ENCODE measurements at places on chromosomes 12 and 14.
A peak's percentile ranks its signal among the peaks of the same experiment; 100 is the strongest.

DNA sequence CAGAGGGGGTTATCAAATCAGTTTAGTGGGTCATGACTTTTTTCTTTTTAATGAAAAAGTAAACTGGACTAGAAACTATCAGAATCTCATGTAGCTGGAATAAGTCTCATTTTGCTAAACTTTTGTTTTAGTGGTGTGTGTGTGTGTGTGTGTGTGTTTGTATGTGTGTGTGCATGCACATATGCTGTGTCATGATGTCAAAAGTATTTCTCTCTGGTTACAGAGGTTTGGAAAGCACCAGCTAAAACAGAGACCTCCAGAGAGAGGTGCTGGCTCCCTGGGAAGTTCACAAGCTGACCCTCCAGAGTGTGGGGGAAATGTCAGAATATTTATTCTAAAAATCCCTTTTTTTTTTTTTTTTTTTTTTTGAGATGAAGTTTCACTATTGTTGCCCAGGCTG, 114.7 kb downstream of the LGMN start:
- DNase-seq = no peak

DNA sequence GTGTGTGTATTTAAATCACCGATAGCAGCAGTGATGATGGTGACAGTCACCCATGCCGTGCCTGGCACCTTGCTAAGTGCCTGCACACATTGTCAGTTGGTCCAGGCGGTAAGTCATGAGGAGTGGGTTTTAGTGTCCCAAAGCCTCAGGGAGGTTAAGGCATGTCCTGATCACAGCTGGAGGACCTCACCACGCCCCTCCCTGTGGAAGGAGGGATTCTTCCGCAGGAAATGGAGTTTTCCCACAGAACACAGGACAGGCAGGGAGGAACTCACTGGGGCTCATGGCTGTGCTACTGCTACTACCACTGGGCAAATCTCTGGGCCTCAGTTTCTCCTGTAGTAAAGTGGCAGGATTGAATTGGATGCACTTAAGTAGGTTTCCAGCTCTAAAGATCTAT, 142.3 kb downstream of the CACNA1C start:
- DNase-seq = no peak

DNA sequence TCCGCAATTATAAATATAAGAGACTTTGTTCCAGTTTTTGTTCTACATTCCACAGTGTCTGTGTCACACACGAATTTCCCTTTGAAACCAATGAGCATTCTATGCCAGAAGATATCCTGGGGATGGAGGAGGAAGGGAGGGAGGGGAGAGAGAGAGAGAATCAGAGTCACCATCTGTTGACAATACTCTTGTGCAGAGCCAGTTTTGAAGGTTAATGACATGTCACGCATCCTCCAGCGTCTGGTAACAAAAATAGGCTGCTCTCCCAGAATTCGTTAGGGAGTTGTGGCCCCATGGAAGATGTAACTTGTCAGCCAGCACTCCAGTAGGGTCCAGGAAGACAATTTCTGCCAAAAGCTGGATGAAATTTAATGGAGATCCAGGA, 213.5 kb upstream of the KRR1 start:
- DNase-seq = no peak

GRCh38 chr12:53287741-53288216, 7.6 kb upstream of the PFDN5 start:
- DNase-seq = peak; percentile 72

DNA sequence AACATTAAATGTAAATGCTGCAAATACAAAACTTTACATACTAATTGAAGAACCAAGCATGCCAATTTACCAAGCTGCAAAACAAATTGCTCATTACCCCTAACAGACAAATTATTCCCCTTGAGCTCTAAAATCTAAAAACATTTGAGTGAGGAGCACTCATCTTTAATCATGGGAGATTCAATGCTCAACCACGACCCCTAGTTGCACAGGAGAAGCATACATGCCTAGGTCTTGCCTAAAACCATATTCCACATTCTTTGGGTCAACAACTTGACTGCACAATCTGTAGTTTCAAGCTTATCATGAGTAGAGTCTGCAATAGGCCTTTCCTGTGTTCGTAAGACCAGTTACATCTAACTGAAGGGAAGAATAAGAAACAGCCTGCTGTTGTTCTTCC, 69.7 kb downstream of the MGAT4C start:
- DNase-seq = no peak

DNA sequence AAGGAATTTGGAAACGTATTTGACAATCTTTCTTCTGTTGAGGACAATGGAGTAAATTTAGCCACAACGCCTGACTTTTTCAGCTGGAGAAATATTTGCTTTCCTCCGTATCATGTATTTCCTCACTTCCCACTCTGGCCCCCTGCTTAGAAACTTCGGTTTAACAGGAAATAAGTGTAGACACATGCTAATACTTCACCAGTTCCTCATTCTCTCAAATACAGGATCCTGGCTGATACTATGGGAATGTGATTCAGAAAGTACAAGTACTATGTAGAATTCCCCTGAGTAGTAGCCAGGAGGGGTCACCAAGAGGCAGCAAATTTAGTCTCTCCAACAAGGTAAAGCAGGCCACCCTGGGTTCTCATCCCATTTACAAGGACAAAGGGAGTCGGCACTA, 58.0 kb downstream of the FAR2 start:
- no peak for DNase-seq

DNA sequence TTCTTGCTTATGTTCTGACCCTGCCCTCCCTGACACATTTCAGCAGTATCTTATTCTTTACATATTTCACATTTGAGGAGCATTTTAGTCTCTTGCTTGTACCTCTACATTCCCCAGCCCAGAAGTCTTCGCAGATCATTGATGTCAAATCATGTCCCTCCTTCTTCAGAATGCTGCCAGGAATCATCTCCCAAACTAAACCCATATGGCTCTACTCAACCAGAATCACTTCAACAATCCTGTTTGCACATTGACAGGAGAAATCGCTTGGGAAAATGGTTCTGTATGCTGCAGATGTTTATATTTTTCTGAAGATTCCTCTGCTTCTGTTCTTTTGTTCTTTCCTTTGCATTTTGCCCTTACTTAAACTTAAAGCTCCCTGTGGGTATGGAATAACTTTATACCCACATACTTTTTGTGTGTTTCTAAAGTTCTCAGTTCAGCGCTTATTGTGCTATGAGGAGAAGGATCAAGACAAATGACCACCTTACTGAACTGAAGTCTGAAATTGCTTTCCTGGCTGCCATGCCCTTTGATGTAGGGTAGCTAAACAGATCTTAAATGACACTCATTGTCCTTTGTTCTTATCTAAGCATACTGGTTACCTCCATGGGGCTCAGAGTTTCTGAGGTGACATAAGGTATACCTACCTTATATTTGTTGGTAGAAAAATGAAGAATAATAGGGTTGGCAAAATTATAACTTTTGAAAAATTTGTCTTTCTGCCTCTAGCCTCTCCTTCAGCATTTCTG, 134.6 kb downstream of the SLC25A21 start:
- DNase-seq = no peak

DNA sequence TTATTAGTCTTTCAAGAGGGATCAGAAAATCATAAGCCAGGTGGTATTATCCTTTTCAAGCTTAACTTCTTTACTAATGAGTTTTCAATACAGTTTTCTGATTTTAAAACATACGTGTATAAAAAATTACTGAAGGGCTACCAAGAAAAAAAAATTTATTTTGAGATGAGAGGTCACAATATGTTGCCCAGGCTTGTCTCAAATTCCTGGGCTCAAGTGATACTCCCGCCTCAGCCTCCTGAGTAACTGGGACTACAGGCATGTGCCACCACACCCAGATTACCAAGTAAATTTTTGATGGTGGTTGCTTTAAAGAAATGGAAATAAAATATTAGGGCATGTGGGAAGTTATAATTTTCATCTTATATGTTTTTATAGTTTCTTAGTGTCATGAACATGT, 26.7 kb downstream of the ST8SIA1 start:
- no peak for DNase-seq

DNA sequence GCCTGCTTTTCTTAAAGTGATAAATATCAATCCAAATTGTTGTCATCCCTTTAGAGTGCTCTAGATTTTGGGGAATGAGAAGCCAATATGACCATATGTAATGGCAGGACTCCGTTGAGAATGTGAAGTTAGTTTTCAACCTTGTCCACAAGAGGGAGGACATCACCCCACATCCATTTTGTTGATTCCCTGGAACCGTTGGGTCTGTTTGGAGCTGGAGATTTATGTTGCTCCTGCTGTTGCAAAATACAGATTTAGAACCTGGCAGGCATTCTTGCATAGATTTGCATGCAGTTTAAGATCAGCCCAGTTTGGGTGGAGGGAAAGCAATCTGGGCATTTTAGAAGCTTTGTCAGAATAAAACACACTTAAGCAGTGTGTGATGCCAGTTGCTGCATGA, 620.1 kb downstream of the NRXN3 start:
- DNase-seq = no peak

DNA sequence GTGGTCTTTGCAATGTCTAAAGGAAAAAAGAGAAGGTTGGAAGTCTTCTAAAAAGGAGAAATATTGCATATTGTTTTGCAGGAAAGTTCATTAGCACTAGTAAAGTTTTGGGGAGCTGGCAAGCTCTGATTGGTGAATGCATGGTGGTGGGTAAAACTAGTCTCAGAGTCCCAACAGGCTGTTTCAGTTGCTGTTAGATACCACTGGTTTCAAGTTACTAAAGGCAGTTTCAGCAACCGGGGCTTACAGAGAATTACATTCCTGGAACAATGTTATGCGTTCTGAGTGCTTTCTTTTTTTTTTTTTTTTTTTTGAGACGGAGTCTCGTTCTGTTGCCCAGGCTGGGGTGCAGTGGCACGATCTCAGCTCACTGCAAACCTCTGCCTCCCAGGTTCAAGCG, 208.2 kb downstream of the EPS8 start:
- no peak for DNase-seq

GRCh38 chr12:32226768-32227167, 120.1 kb downstream of the BICD1 start:
- DNase-seq = no peak

DNA sequence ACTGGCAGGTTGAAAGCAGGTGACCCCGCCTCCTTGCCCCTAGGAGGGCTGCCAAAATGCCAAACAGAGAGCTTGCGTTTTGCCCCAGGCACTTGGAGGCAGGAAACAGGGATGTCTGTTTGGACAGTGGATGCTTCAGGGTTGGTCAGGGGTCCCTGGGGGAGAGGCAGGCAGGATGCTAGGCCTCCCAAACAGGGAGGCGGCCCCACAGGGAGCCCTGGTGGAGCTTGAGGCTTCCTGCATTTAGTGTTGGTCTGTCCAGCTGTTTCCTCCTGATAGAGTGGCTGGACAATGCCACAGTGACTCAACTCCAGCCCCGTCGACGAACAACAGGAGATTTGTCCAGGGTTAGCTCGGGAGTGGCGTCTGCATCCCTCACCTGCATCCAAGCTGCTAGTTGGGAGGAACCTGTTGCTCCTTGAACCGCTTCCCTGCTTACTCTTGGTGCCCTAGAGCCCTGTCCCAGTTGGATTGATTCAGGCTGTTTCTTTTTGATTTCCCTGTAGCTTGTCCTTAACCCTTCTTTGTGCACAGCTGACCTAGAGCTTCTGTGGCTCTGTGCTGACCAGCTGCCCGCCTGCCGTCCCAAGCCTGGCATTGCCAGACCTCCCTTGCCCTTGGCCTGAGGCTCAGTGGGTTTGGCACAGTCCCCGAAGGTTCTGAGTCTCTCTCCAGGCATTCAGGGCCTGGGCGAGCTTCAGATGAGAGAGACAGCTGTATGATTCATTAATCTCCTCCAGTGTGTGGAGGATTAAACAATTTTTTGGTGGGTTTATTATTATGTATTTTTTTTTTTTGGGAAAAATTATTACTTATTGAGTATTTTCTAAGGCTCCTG, 45.9 kb downstream of the TSPAN9 start:
- DNase-seq = no peak

- no peak for DNase-seq
Observed at GRCh38 chr12:109710747-109711595, 2.7 kb upstream of the FAM222A start.

All from activated CD4-positive, alpha-beta T cell treated with anti-CD3 and anti-CD28 coated beads for 48 hours (primary cell).